ENCODE measurements at places on chromosomes 1 and 21.

- DNase-seq, result no peak
Measured at GRCh38 chr1:247456914-247457639, 827 bp downstream of the OR2B11 start.

DNA sequence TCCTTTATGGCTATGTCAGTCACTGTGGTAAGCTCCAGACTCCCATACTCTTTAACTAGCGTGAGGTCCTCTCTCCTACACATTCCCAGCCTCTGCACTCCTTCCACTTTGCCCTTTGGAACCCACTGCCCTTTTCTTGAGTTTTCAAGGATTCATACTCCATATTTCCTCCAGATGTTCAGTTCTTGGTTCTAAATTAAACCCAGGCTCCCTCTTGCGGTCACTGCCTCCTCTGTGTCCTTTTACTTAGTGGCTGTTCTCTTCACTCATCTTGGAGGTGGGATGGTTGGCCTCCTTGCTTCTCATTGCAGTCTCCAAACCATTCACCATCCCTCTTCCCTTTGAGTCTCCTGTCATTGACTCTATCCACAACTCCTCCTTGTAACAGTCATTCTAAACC, 208.1 kb downstream of the TGFB2 start:
- DNase-seq, result no peak

GRCh38 chr1:10899490-10900250, 103.2 kb upstream of the CASZ1 start:
- no peak for DNase-seq

DNA sequence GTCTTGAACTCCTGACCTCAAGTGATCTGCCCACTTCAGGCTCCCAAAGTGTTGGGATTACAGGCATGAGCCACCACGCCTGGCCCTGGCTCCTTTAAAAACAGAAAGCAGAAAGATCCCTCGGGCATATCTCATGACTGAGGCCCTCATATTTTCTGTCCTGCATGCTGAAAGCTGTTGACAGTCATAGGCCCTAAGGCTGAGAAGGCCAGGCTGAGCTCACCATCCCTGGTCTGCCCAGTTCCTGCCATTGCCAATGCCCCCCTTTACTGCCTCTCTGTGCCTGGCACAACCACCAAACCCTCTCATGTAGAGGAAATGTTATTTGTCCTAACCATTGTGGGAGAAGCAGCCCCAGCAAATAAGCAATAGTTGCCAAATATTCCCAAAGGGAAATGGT, 12.7 kb downstream of the CD34 start:
- DNase-seq, result no peak

- DNase-seq, result no peak
Measured at GRCh38 chr21:32976791-32977190, 48.9 kb upstream of the OLIG2 start.

DNA sequence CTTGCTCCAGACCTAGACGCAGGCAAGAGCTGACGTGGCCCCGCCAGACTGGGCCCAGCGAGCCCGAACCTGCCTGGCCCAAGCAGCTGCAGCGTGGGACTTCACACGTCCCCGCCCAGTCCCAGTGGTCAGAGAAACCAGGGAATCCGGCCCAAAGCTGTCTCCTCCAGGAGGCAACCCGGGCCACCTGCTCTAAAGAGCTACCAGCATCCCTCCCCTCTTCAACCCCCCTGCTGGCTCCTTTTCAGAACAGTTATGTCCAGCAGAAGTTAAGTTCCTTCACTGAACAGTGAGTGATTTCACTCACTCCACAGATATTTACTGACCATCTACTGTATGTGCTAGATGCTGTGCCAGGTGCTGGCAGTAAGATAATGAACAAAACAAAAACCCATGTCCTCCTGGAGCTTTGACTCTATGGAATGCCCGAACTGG, 2.1 kb upstream of the EFNA1 start:
- DNase-seq, result no peak

- DNase-seq, result no peak
Measured at GRCh38 chr1:108096089-108096488, 104.1 kb downstream of the SLC25A24 start.

GRCh38 chr1:53372501-53372951, 44.7 kb upstream of the LRP8 start:
- no peak for DNase-seq

- no peak for DNase-seq
Measured at GRCh38 chr21:37087188-37087587, 14.1 kb downstream of the TTC3 start.

GRCh38 chr1:10299151-10299550, 88.8 kb downstream of the KIF1B start:
- no peak for DNase-seq

- no peak for DNase-seq
Measured at GRCh38 chr1:203570805-203571204, 55.8 kb upstream of the ATP2B4 start.

GRCh38 chr1:167825419-167826079, 88.4 kb downstream of the ADCY10 start:
- no peak for DNase-seq

GRCh38 chr1:11682287-11682771, 1.4 kb upstream of the MAD2L2 start:
- no peak for DNase-seq

DNA sequence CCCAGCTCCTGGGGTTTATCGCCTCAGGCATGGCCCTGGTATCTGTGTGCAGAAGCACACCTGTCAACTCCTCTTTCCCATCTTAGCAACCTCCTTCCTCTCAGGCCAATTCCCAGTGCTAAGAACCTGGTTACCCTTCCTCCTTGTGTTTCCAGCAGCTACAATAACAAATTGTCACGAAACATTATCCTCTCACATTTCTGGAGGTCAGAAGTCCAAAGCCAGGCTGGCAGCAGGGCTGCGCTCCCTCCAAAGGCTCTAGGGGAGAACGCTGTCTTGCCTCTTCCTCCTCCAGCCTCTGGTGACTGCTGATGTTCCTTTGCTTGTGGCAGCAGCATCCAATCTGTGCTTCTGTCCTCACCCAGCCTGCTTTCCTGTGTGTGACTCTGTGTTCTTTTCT, 10.7 kb upstream of the MRPS14 start:
- DNase-seq, result no peak

DNA sequence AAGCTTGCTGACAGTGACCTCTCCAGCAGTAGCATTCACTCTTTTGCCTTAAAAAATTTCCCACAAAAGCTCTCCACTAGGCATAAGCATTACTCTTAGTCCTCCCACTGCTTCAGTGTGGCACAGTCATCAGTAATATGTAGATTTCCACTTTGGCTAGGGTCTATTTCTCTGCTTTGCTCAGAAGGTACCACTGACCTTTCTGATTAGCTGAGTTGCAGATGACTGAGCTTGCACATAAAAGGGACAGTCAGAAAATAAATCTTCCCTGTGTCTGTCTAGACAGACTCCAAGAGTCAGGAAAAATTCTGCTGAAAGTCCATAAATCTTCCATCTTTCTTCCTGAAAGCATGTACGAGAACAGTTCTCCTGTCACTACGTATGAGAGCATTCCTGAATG, 56.6 kb upstream of the APP start:
- DNase-seq, result no peak

DNA sequence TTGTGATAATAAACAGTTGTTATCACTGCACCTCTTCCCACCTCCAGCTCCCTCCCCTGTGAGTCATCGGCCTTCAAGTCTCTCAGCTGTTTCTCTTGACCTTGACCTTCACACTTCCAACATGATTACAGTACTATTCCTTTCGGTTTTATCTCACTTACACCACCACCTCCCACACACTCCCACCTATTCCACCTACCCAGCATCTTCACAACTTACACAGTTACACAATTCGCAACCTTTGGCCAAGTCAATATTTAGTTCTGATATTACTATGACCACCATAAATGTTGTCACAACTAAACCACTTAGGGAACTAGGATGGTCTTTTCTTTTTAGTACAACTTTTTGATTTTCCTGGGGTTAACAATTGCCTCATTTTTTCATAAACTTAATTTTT, 60.2 kb downstream of the RIPK4 start:
- no peak for DNase-seq

DNA sequence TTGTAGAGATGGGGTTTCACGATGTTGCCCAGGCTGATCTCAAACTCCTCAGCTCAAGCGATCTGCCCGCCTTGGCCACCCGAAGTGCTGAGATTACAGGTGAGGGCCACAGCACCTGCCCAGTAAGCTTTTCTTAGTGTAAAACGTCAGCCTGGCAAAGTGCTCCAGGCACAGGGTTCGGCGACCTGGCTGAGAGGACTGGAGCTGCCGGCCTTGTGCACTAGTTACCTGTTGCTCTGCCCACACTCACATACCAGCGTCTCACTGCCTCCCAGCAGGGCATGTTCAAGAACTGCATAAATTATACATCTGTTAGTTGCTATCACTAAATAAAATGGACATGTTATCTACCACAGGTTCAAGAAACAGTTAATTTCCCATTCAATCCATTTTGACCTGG, 55.2 kb downstream of the DEGS1 start:
- no peak for DNase-seq

DNA sequence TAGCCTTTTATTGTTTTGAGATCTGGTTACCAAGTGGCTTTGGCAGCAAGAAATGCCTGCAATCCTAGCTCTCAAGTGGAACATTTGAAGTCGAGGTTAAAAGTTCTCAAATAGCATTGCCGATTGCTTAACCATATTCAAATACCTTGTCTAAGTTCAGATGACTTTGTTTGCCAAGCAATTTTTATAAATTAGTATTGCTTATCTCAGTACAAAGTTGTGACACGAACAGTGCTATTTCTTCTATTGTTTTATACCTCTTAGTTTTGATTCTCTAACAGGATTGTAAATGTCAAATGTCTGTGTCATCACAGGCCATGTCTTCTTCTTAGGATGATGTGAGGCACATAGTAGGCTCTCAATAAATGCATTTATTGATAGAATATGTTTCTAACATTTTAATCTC, 633.3 kb downstream of the PTPRC start:
- DNase-seq, result no peak

DNA sequence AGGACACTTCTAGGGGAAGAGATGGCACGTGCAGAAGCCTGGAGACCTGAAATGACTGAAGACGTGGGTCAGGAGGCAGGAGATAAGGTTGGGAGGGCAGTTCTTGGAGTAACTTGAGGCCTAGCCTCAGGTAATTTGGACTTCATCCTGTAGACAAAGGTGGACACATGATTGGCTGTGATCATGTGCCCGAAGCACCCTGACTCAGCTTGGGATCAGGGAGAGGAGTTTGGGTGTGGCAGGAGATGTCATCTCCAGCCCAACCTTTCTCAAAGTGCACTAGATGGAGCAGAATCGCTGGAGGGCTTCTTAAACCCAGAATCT, 1.5 kb downstream of the SLC66A1 start:
- DNase-seq, result no peak

DNA sequence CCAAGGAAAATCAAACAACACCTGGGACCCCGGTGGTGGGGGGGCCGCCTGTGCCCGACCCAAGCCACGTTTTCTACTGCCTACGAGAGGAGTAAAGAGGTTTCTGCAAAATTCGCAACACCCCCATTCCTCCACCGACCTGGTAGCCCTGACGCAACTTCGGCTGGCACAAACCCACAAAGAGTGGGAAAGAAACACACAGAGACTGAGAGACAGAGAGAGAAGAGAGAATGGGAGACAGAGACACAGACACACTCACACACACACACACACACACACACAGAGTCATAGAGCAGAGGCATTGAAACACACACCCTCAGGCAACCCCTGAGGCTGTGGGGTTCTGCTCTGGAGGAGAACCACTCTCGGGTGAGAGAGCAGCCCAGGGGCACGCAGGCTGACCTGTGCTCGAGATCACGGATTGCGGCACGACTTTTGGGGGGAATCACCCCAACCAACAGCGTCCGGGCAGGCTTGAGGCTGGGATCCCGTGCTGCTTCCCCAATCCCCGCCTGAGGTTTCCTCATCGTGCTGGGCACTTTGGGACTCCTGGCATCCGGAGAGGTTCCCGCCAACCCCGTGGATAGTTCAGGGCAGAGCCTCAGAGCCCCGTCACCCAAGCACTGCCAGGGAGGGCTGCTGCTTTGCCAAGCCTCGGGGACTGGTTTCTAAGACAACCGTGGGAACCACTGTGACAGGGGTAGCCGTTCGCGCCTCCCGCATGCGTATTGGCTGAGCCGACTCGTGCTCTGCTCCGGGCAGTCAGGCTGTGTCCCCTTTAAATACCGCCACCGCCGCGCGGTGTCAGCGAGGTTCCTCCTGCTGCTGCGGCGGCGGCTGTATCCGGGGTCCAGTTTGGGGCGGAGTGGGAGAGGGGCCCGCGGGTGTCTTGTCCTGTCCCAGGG, 682.4 kb upstream of the TPTE start:
- DNase-seq, result no peak

DNA sequence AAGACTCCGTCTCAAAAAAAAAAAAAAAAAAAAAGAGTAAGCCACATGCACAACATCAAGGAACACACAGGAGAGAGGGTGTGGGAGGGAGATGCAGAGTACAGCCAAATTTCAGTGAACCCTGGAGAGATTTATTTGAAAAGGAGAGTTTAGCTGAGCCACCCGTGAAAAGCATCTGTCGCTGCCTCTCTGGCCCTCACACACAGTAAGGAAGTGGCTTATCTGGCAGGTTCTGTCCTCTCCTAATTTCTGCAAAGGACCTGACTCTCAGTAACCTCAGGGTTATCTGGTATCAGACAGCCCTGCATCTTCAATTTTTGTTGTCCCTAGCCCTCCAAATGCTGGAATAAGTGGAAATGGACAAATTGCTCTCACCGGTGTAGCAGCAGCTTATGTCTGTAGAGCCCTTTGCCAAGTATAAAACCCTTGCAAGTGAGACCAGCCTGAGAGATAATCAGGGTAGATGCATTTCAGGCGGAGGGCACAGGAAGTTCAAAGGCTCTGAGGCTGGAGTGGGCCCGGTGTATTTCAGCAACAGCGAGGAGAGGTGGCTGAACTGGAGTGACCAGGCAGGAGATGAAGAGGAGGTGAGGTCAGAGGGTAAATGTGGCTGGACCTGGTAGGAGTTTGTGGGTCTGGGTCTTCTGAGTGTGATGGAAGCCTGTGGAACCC, 16.7 kb upstream of the IL10RB start:
- DNase-seq, result no peak

- DNase-seq, result no peak
Measured at GRCh38 chr1:204672482-204673121, 12.9 kb downstream of the LRRN2 start.

DNA sequence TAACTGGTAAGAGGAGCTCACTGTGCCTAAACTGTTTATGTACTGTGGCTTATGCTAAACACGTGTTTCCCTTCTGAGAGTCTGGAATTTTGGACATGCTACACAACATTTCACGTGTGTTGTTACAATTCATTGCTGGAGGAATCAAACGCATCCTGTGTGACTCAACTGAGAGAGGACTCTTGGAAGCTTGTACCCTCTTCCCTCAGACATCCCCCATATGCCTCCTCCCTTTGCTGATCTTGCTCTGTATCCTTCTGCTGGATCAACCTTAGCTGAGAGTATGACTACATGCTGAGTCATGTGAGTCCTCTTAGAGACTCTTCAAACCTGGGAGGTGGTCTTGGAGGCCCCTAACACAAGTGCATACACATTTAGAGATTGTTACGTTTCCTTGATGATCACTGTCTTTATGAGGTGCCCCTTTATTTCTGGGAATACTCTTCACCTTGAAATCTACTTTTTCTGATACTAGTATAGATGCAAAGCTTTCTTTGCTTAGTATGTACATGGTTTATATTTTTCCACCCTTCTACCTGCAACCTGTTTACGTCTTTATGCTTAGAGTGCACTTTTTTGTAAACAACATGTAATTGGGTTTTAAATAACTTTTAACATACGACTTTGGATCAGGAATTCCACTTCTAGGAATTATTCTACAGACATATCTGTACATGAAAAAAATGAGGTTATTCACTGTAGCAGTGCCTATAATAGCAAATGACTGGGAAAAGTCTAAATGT, 8.7 kb downstream of the NPHP4 start:
- no peak for DNase-seq

All from NCI-H1694 (cell line).